ENCODE measurements at places on chromosomes 5 and 9.

- DNase-seq: peak; percentile 70
Measured at GRCh38 chr5:179763215-179763945, 30.4 kb upstream of the LTC4S start.

DNA sequence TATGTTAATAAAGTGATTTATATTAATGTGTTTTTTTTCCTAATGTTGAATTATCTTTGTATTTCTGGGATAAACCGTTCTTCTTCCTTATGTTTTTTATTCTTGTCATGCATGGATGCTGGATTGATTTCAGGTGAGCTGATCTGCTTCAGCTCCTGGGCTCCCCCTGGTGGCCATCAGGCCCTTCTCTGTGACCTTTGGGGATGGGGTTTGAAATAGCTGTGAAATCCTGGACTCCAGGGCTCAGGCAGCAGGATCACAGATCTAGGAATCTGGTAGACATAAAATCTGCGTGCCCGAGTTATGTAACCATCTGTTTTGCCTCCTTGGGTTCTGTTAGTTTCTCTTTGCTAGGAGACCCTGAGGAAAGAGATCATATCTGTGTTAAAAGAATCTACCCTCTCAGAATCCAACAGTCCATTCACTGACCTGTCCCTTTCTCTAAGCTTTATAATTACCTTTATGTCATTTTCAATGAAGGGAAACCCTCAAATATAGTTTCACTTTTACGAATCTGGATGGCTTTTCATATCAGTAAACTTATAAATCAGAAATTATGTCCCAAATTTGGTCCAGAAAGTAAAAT is 12.2 kb upstream of the OR13J1 start:
- peak; percentile 47 for DNase-seq

- no peak for DNase-seq
Measured at GRCh38 chr9:19102181-19102630, 498 bp downstream of the HAUS6 start.

DNA sequence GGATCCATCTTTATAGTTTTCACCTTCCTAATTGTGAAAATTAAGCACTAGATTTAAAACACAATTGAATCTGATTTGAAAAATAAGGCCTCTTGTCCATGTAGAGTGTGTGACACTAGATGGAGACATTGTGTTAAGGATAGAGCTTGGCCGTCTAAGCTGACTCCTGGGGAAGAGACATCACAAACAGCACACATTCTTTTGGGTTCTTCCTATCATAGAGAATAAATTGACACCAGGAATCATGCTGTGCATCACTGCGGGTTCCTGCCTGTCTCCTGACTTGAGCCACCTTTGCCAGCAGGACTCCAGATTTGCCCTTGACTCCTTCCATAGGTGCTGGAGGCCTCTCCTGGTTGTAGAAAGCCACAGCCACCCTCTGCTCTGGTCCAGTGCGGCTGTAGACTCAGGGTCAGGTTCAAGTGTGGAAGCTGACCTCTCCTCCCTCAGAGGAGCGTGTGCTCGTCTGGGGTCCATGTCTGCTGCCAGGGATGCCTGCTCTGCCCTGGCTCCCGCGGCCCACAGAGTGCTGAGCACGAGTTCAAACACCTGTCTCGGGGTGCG is 11.2 kb downstream of the ROPN1L start:
- peak; percentile 67 for DNase-seq

DNA sequence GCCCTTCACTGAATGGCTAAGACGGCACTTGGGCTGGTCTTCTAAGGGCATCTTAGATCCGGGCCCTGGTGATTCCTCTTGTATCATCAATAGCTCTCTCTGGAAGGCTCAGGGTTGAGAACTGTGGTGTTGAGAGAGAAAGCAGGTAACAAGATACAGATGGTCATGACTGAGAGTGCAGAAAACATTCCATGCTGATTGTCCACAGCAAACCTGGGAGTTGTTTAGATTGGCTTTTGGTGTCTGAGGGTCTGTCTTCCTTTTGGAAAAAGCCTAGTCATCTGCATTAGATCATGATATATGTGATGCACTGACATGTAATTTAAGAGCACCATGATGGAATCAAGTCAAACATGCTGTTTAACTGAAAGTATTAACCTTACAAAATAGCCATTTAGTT is 331.9 kb downstream of the ADAMTS6 start:
- no peak for DNase-seq

- no peak for DNase-seq
Measured at GRCh38 chr5:13519131-13519530, 425.4 kb downstream of the DNAH5 start.

- DNase-seq: no peak
Measured at GRCh38 chr9:33350310-33350709, 52.1 kb downstream of the AQP7 start.

DNA sequence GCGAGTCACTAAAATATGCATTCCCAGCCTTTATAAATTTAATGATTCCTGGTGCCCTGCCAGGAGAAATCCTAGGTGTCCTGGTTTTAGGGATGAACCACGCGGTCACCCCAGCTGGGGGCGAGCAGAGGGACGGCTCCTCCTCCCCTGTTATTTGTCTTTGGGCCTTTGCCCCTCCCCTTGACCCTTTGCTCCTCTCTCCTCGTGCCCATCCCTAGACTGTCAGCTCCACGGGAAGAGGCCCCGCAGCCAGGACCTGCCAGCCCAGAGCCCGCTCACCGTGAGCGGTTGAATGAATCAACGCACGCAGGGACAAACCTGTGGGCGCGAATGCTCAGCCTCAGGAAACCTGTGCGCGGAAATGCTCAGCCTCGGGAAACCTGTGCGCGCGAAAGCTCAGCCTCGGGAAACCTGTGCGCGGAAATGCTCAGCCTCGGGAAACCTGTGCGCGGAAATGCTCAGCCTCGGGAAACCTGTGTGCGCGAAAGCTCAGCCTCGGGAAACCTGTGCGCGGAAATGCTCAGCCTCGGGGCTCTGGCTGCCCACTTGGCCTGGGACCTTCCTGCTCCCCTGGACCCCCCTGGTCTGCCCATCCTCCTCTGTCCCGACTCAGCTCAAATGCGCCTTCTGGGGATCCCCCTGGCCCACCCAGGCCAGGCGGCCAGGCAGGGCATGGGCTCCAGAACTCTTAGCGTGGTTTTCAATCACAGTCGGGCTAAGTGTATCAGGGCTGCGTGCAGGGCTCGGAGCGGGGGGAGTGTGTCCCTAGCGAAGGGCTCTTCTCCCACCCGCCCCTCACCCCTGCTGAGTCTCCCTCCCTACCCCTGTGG is 140.5 kb upstream of the COL5A1 start:
- DNase-seq: no peak

DNA sequence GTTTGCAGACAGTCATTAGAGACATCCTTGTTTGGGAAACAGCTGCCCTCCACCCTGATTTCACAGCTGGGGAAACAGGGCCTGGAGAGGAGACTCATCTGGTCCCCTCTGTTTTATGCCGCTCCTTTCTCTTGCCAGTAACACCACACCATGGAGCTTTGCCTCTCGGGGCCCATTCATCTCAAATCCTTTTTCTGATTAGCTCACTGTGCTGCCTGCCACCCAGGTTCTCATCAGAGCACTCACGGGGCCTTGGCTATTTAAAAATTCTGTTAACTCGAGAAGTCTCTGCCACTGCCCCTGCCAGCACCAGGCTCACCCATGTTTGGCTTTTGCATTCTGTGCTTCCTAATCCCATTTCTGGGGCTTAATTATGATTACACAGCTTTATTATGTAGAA is 36.8 kb upstream of the C5orf58 start:
- no peak for DNase-seq

GRCh38 chr5:135974021-135974600 is 19.3 kb upstream of the LECT2 start:
- DNase-seq: no peak
